CD8-positive, alpha-beta memory T cell (primary cell): ENCODE measurements at places on chromosomes 2 and 18.

- no peak for DNase-seq
Observed at GRCh38 chr2:26615860-26616705, 25.1 kb downstream of the CIB4 start.

GRCh38 chr2:2010251-2010650 lies 265.9 kb upstream of the PXDN start:
- DNase-seq = no peak

GRCh38 chr2:111897630-111897923 lies 830 bp upstream of the MERTK start:
- no peak for DNase-seq

DNA sequence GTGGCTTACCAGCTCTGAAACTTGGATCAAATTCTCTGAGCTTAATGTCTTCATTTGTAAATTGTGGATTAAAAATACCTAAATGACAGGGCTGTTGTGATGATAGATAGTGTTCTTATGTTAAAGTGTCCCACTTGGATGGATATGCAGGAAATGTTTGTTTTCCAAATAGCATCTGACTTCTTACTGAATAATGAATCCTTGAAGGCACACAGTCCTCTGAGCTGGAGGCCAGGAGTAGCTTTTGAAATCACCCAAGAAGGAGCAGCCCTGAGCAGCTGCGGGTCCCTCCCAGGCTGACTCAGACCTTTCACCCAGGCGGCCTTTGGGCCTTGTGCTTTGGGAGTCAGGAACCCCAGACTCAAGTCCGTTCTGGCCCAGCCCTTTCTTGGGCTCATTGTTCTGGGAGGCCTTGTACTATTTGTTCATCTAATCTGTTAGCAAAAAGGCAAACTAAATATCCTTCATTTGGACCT lies 173.0 kb upstream of the GATA6 start:
- DNase-seq = no peak

- DNase-seq = no peak
Observed at GRCh38 chr2:74991977-74992376, 33.5 kb downstream of the POLE4 start.

GRCh38 chr18:23307567-23308295 lies 145.4 kb upstream of the RIOK3 start:
- DNase-seq = no peak

DNA sequence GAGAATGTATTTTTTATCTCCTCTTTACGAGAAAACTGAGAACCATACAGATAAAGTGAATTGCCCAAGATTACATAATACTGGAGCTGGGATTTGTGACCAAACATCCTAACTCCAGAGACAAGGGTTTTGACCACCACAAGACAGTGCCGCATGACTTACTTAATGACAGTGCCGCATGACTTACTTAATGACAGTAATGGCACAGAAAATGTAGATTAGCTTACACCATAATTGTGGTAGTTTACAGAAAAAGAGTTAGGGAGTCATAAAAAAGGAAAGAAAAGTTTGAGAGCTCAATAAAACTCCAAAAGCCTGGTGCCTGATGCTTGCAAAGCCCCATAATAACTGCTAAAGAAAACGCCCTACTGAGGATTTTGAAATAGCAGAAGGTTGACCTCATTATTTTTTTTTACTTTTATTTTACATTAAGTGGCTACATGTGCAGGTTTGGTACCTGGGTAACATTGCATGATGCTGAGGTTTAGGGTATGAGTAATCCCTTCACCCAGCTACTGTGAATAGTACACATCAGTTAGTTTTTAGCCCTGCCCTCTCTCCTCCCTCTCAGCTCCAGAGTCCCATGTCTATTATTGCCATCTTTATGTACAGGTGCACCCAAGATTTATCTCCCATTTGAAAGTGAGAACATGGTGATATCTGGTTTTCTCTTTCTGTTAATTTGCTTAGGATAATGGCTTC lies 310.0 kb upstream of the UBE2E3 start:
- no peak for DNase-seq

- DNase-seq = no peak
Observed at GRCh38 chr2:120390381-120391055, 44.6 kb downstream of the INHBB start.
